ENCODE measurements at places on chromosomes 2 and 18.
A peak's percentile ranks its signal among the peaks of the same experiment; 100 is the strongest.

GRCh38 chr2:217551252-217551899 lies 451.4 kb downstream of the TNS1 start:
- peak; percentile 60 for DNase-seq

DNA sequence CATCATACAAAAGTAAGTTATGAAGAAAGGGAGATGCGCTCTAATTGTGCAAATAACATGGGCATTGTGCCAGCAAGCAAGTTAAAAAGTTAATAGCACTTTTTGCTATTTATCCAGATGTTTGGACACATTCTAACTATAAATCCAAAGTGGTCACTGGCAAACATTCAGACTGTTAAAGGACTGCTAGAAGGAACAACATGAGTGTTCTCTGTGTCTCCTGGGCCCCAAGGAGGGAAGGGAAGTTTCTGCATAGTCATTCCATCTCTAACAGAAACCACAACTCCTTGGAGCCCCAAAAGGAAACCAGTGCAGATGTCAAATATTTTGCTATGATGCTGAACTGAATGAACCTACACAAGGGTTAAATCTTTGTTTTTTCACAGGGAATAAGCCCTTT lies 213.3 kb upstream of the HNRNPA3 start:
- DNase-seq, result peak; percentile 63

GRCh38 chr2:126839796-126840195 lies 58.9 kb upstream of the TEX51 start:
- no peak for DNase-seq

GRCh38 chr2:8485736-8486135 lies 196.1 kb upstream of the ID2 start:
- no peak for DNase-seq

- DNase-seq, result no peak
These were observed 1.1 kb upstream of the TAF4B start for GRCh38 chr18:26225022-26225693.

All from H4 (cell line).